Activated CD8-positive, alpha-beta T cell treated with anti-CD3 and anti-CD28 coated beads for 36 hours (primary cell): ENCODE measurements at places on chromosomes 4 and X. TPM values are rescaled to one million over a fixed set of nuclear protein-coding genes. Genes with fewer than 3 reads are reported as not detected.

GAK gene
- total RNA-seq, result 102 TPM

GRCh38 chr4:54877006-54877405, 219.2 kb downstream of the KIT start:
- DNase-seq, result no peak
- no peak overlapping the region for H3K27ac ChIP-seq
- no peaks in the 10 kb centered on the region for H3K4me1 ChIP-seq
- H3K4me3 ChIP-seq, result no peak overlapping the region

GRCh38 chrX:17072721-17073230, 126.3 kb downstream of the REPS2 start:
- no peak overlapping the region for H3K4me3 ChIP-seq
- H3K4me1 ChIP-seq, result no peaks in the 10 kb centered on the region
- H3K27ac ChIP-seq, result no peak overlapping the region
- DNase-seq, result no peak

DNA sequence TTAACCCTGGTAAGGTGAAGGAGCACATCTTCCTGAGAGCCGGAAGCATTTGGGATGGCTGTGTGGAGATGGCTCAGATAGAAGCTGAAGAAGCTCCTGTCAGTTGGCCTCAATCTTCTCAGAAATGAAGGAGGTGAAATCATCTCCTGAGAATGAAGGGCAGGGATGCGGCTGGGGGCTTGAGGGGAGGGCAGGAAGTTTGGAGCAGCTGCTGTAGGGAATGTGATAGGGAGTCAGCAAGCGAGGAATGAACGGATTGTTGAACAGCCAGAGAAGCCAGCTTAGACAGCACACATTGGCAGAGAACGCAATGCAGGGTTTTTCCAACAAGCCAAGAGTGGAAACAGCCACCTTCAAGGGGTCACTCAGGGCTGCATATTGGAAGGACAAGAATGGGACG, 10.0 kb downstream of the KCNE5 start:
- no peaks in the 10 kb centered on the region for H3K4me1 ChIP-seq
- H3K36me3 ChIP-seq, result no peaks in the 10 kb centered on the region
- no peak overlapping the region for H3K27ac ChIP-seq
- DNase-seq, result no peak

NR0B1 gene
- not detected for total RNA-seq
